ENCODE measurements at places on chromosomes 16 and 17.
A peak's percentile ranks its signal among the peaks of the same experiment; 100 is the strongest.

DNA sequence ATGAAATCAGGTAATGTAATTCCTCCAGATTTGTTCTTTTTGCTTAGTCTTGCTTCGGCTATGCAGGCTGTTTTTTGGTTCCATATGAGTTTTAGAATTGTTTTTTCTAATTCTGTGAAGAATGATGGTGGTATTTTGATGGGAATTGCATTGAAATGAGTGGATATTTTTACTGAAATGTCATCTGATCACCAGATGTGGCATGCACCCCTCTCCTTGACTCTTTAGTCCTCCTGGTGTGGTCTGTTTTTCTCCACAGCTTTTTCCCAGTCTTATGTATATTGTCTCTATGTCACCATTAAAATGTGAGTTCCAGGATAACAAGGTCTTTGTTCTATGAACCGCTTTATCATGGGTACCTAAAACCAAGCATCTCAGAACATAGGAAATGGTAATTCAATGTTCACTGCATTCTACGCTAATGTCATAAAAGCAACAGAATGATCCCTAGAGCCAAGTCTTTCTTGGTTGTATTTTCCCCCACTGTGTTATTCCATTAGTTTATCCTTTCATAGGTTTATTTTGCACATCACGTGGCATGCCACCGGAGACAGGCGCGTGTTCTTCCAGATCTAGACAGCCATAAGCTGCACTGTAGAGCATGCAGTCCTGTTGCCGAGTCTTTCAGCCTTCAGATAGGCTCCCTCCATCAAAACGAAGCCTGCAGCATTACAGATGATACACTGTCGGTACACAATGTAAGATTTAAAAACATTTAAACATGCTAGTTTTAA lies 172.5 kb downstream of the RPTOR start:
- peaks cover 36% of the 10 kb centered on the region for H3K4me1 ChIP-seq
- peaks cover 2% of the 10 kb centered on the region for H3K36me3 ChIP-seq
- DNase-seq, result no peak
- no peaks in the 10 kb centered on the region for H3K27me3 ChIP-seq
- no peak overlapping the region for H3K27ac ChIP-seq
- H3K4me3 ChIP-seq, result no peak overlapping the region

DNA sequence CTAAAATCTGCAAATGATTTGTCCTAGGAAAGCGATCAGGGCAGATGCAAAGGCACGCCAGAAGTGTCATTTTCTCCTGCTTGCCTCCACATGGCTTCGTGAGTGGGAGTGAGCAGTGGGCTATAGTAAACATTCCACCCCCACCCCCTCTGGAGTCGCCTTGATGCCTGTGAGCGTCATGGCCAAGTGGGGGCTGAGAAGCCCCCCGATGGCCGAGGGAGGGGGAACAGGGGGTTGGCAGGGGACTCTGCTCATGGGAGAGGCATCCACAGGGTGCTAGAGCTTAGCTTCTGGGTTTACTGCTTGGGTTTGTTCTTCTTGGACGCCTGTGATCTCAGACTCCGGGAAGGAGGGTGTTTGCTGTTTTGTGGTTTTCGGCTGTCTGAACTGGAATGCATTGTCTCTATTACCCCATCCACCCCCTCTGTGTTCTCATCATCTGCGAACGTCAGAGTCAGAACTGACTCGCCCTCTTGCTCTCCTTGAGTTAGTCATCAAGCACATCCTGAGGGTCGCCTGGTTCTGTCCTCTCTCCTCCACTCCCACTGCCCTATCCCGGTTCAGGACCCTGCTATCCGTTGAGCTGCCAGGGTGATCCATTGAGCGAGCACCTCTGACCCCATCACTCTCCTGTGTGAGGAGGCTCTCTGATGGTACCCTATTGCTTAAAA lies 15.4 kb downstream of the TNS4 start:
- peak overlapping the region; percentile 60 for H3K27ac ChIP-seq
- DNase-seq, result peak; percentile 81
- H3K36me3 ChIP-seq, result no peaks in the 10 kb centered on the region
- no peak overlapping the region for H3K4me3 ChIP-seq

- H3K4me1 ChIP-seq, result peaks cover 9% of the 10 kb centered on the region
- no peak overlapping the region for H3K4me3 ChIP-seq
- H3K36me3 ChIP-seq, result peaks cover 24% of the 10 kb centered on the region
- no peak overlapping the region for H3K27ac ChIP-seq
- H3K27me3 ChIP-seq, result no peaks in the 10 kb centered on the region
- no peak for DNase-seq
Observed at GRCh38 chr16:71762186-71762585, 37.7 kb upstream of the PHLPP2 start.

GRCh38 chr16:84207879-84208278 lies 16.9 kb downstream of the ADAD2 start:
- H3K4me1 ChIP-seq, result no peaks in the 10 kb centered on the region
- H3K36me3 ChIP-seq, result no peaks in the 10 kb centered on the region
- H3K27me3 ChIP-seq, result no peaks in the 10 kb centered on the region
- no peak overlapping the region for H3K27ac ChIP-seq
- H3K4me3 ChIP-seq, result no peak overlapping the region

DNA sequence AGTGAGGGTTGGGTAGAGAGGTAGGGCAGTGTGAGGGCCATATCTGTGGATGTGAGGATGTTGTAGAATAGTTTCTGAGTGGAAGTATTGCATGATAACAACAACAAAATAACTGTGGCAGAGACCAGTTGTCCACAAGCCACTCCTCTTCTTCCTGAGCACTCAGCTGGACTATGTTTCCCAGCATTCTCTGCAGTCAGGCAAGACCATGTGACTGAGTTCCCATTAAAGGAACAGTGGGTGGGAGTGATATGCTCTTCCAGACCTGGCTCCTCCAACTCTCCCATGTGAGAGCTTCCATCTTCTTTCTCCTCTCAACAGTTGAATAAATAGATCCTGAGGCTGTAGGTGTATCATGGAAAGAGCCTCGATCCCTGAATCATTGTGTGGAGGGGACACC lies 272.4 kb downstream of the CBLN1 start:
- no peak overlapping the region for H3K4me3 ChIP-seq
- DNase-seq, result no peak
- H3K4me1 ChIP-seq, result no peaks in the 10 kb centered on the region

DNA sequence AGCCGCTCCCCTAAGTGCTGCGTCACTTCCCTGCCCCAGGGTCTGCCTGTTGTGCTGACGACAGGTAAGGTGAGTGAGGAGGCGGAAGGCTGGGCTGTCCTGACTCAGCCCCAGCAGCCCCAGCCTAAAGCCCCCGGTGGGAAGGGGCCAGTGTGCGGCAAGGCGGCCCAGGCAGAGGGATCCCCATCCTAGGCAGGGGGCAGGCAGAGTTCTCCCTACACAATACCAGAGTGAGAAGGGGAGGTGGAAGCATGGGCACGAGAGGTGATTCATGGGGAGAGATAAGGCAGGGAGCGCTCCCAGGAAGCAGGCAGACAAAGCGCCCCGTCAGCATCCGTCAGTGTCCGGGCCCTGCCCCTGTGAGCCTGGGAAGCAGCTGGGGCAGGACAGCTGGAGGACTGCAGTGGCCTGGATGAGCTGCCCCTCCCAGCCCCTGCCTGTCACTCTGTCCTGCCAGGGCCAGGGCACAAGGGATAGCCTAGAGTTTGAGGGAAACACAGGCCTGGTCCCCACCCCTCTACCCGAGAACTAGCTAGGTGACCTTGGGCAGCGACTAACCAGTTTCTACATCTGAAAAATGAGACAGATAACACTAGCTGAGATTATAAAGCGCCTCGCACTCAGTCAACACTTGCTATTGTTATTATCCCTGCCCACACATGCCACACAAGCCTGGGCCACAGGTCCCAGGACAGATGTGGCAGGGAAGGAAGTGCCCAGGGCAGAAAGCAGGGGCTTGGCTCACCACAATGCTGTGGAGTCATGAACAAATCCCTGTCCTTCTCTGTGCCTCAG lies 3.8 kb downstream of the FAM83G start:
- peaks cover 32% of the 10 kb centered on the region for H3K4me1 ChIP-seq
- no peaks in the 10 kb centered on the region for H3K27me3 ChIP-seq
- H3K36me3 ChIP-seq, result peaks cover 30% of the 10 kb centered on the region
- H3K27ac ChIP-seq, result no peak overlapping the region
- H3K4me3 ChIP-seq, result no peak overlapping the region

GRCh38 chr17:50201276-50201854 lies at the start of gene COL1A1:
Gene COL1A1 (minus strand): TSS chr17:50201631. CDS start chr17:50201513, 118 bp downstream.
- H3K36me3 ChIP-seq, result no peaks in the 10 kb centered on the region
- peak within 1 kb of the TSS; percentile 56 for H3K4me3 ChIP-seq

DNA sequence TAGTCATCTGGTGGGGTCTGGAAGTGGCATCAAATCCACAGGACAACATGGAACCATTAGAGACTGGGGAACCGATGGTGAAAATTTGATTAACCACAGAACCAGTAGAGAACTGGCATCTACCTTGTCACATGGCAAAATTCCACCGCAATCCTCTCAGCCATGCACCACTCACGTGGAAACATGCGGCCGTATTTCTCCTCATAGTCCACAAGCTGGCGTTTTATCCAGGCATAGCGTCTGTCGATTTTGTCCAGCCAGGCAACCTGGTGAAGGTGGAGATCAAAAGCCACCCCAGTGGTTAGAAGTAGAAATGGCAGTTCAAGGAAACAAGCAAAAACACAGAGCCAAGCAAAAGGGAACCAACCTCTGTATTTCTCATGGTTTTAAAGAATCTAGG lies 87.6 kb downstream of the VPS53 start:
- peaks cover 26% of the 10 kb centered on the region for H3K36me3 ChIP-seq
- no peak overlapping the region for H3K27ac ChIP-seq
- H3K4me3 ChIP-seq, result no peak overlapping the region
- DNase-seq, result no peak
- peaks cover 3% of the 10 kb centered on the region for H3K4me1 ChIP-seq
- H3K27me3 ChIP-seq, result no peaks in the 10 kb centered on the region

GRCh38 chr17:54521137-54521536 lies 379.5 kb upstream of the TOM1L1 start:
- no peak overlapping the region for H3K4me3 ChIP-seq
- H3K4me1 ChIP-seq, result no peaks in the 10 kb centered on the region
- H3K27me3 ChIP-seq, result peaks cover 8% of the 10 kb centered on the region
- DNase-seq, result no peak

- peaks cover 4% of the 10 kb centered on the region for H3K36me3 ChIP-seq
- H3K4me3 ChIP-seq, result no peak overlapping the region
- no peaks in the 10 kb centered on the region for H3K27me3 ChIP-seq
- no peak for DNase-seq
- H3K4me1 ChIP-seq, result peaks cover 5% of the 10 kb centered on the region
Observed at GRCh38 chr17:57415751-57416207, 159.5 kb downstream of the MSI2 start.

GRCh38 chr17:69639096-69639495 lies 224.6 kb downstream of the MAP2K6 start:
- H3K36me3 ChIP-seq, result no peaks in the 10 kb centered on the region
- H3K27me3 ChIP-seq, result no peaks in the 10 kb centered on the region
- no peak overlapping the region for H3K4me3 ChIP-seq
- no peak for DNase-seq
- H3K27ac ChIP-seq, result no peak overlapping the region

DNA sequence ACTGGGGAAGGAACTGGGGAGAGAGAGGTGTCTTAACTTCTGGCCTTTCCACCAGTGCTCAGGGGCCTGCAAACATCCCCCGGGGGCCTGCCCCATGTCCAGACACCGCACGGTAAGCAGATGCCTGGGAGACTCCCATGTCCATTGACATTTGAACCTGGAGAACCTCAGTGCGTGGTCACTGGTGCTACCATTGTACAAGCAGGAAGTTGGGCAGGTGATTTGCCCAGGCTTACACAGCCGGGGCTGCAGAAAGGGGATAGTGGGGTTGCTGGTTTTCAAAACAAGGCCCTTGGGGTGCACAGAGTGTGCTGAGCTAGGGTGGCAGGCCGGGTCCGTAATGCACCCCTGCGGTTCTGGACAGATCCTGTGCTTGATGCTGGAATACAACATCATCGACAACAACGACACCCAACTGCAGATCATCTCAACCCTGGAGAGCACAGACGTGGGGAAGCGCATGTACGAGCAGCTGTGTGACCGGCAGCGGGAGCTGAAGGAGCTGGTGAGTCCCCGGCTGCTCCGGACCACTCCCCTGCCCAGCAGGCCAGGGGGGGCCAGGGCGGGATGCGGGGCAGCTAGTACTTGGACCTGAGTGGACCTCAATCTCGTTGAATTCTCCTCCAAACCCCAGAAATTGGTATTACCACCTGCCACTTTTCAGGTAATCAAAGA lies 77.7 kb upstream of the PLCG2 start:
- no peaks in the 10 kb centered on the region for H3K27me3 ChIP-seq
- H3K4me1 ChIP-seq, result no peaks in the 10 kb centered on the region
- H3K27ac ChIP-seq, result peak overlapping the region; percentile 48
- H3K4me3 ChIP-seq, result no peak overlapping the region
- no peak for DNase-seq

GRCh38 chr17:73943416-73944110 lies 259.9 kb upstream of the RPL38 start:
- no peak for DNase-seq
- no peaks in the 10 kb centered on the region for H3K4me1 ChIP-seq
- H3K36me3 ChIP-seq, result no peaks in the 10 kb centered on the region
- peaks cover 2% of the 10 kb centered on the region for H3K27me3 ChIP-seq
- H3K27ac ChIP-seq, result no peak overlapping the region
- H3K4me3 ChIP-seq, result no peak overlapping the region

DNA sequence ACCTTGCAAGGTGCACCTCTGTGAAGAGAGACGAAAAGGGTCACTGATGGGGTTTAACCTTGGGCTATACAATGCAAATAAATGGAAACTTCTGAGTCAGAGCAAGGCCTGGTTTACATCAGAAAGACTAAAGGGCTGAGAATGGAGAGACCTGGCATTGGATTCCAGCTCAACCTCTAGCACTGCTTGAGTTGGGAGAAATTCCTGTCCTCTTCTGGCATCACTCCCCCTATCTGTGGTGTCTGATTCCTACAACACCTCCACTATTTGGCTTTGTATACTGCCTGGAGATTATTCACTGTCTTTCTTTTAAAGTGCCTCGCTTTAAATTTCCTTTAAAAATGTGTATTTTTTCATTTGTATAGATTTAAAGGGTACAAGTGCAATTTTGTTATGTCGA lies 68.8 kb downstream of the GPR139 start:
- H3K27me3 ChIP-seq, result peaks cover 10% of the 10 kb centered on the region
- no peak for DNase-seq
- no peaks in the 10 kb centered on the region for H3K4me1 ChIP-seq

DNA sequence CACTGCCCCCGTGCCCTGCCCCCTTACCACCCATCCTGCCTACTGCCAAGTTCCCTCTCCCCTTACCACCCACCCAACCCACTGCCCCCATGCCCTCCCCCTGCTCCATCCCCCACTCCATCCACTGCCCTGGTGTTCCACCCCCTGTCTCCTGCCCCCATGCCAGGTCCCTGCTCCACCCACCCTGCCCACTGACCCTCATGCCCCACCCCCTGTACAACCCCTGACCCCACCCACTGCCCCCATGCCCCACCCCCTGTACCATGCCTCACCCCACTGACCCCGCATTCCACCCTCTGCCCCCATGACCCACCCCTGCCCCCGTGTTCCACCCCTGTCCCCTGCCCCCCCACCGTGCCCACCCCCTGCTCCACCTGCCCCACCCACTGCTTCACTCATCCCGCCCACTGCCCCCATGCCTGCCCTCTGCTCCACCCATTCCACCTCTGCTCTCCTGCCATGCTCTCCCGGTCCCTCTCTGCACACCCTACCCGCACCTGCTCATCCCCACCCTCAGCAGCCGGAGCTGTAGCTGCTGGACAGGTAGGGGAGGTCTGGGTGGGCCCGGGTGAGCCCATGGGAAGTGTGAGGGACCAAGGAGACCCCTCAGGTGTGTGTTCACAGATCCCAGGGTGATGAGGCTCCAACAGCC lies 7.4 kb upstream of the FN3KRP start:
- no peaks in the 10 kb centered on the region for H3K4me1 ChIP-seq
- no peaks in the 10 kb centered on the region for H3K36me3 ChIP-seq
- H3K27me3 ChIP-seq, result no peaks in the 10 kb centered on the region
- no peak overlapping the region for H3K27ac ChIP-seq
- H3K4me3 ChIP-seq, result no peak overlapping the region
- no peak for DNase-seq

Measured in activated naive CD4-positive, alpha-beta T cell treated with anti-CD3 and anti-CD28 coated beads for 36 hours (primary cell).